ELR (cell line): ENCODE measurements at places on chromosomes 4 and X.

- no peak for DNase-seq
Measured at GRCh38 chrX:12648995-12649394, 142.2 kb upstream of the PRPS2 start.

GRCh38 chr4:5693871-5694270, 14.5 kb downstream of the EVC2 start:
- DNase-seq = no peak

DNA sequence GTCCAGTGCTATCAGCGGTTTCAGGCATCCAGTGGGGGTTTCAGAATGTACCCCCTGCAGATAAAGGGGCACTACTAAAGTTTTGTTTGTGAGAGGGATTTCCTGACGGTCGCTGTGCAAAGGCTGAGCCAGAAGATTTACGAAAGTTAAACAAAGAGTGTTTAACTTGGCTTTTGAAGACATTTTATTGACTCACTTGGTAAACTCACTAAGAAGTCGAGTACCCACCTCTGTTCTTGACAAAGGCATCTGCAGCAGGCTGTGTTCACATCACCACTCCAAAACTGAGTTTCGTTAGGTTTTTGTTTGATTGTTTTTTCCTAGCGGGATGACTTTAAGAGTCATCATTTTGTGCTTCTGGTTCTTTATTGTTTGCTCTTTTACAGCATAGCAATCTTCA, 143.9 kb upstream of the TBL1X start:
- no peak for DNase-seq

DNA sequence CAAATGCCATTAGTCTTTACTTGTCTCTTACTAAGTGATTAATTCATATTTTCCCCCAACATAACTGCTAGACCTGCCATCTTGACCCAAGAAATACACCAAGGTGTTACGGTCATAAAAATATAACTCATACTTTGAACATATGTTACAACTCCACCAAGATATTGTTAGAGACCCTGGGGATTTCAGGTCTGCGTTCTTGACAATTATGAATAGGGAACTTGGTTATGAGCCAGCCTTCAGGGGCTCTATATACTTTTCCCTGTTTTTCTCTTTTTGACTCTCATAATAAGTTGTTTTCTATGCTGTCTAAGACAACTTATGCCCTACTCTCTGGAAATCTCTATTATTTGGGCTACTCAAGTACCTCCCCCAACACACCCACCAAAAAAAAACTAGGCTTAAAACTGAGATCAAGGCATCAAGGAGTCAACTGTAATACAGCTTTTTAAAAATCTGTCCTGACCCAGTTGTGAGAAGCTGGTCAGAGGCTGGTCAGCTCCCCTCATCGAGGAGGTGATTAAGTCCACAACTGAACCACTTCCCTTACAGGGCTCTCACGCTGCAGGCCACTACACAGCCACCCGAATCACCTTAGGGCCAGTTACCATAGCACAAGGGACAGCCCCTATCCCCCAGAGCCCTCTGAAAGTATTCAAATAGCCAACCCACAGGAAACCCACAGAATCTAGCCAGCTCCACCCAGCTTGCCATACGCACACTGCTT, 10.5 kb upstream of the TLR3 start:
- DNase-seq = no peak

GRCh38 chr4:113645771-113646441, 115.6 kb downstream of the CAMK2D start:
- DNase-seq = peak; percentile 56

GRCh38 chrX:9390693-9391368, 74.0 kb upstream of the TBL1X start:
- no peak for DNase-seq

- DNase-seq = no peak
Measured at GRCh38 chrX:19840899-19841648, 46.3 kb downstream of the SH3KBP1 start.

GRCh38 chrX:132017431-132018185, 5.5 kb upstream of the STK26 start:
- no peak for DNase-seq

DNA sequence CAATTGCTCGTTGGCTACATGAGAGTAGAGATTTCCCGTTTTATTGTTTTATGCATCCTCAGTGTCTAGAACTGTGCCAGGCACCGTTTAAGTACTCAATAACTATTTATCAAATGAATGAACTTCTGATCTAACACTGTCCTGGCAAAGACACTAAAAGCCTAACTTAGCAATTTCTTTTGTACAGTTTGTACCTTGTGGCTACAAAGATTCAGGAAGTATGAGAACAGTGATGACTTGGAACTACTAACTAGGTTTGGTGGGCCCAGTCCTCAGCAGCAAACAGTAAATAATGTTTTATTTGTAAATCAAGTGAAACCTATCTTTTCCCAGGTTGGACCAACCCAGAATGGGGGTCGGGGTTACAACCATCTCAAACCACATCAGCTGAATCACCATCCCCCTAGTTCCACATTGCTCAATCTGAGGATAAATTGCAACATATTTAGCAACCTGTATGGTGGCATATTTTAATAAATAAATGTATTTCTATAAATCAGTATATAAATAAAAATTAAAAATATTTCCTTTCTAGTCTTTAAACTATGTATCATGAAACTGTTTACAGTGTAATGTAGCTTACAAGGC, 12.3 kb upstream of the SCRG1 start:
- no peak for DNase-seq

GRCh38 chrX:39497702-39498265, 600.0 kb downstream of the BCOR start:
- no peak for DNase-seq

GRCh38 chr4:130760246-130760645, 1664.3 kb downstream of the C4orf33 start:
- DNase-seq = no peak

GRCh38 chrX:70176938-70177533, at the start of gene DGAT2L6:
Gene DGAT2L6 (plus strand): TSS chrX:70177483. CDS start chrX:70177583, 100 bp downstream.
- no peak for DNase-seq

DNA sequence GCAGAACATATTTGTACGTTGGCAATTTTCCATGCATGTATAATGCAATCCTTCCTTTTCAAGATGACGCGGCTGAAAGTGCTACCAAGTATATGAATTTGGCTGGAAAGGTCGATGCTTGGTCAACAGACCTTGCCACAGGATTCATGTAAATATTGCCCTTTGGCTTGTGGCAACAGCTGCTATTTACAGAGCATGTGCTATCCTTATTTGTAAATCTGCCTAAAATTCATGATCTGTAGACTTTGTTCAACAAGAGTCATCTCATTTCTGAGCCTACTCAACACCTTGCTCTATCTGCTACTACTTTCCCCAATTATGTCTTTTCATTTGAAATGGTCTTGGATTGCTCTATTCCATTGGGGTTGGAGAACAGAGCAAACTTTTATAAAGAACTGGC, 1.9 kb upstream of the SMARCA1 start:
- peak; percentile 4 for DNase-seq

DNA sequence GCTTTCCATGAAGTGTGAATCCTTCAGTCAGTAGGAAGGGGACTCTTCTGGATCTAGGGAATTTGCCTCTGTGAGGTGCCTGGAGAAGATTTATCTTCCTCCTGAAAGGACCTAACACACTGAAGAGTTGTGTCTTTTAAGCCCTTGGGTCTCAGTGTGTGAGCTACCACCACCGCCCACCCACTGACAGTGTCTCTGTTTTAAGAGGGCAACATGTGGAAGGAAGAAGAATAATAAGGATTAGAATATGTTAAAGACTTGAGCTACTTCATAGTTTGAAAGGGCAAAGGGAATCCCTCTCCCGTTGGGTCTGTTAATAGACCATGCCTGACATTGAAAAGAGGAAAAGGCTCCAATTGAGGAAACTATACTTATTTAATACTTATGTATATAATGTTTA, 64.3 kb upstream of the TLR2 start:
- no peak for DNase-seq

GRCh38 chrX:76202471-76202870, 29.6 kb downstream of the PBDC1 start:
- no peak for DNase-seq

DNA sequence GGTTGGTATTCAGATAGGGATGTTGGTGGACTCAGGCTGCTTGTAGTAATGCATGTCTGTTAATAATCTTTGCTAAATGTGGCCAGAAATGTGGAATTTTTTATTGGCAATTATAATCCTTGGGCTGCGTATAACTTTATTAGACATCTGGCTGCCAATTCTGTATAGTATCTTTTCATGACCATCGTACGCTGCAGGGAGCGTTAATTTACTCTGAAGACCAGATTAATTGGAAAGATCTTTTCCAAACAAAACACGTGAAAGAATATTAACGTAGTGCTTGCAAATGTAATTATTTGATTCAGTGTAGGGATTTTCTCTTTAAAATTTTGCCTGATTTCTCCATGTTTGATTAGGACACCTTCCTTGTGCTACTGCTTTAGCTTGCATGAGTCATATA, 38.8 kb upstream of the FTHL17 start:
- no peak for DNase-seq

GRCh38 chr4:40991908-40992307, 222.4 kb downstream of the APBB2 start:
- DNase-seq = no peak

DNA sequence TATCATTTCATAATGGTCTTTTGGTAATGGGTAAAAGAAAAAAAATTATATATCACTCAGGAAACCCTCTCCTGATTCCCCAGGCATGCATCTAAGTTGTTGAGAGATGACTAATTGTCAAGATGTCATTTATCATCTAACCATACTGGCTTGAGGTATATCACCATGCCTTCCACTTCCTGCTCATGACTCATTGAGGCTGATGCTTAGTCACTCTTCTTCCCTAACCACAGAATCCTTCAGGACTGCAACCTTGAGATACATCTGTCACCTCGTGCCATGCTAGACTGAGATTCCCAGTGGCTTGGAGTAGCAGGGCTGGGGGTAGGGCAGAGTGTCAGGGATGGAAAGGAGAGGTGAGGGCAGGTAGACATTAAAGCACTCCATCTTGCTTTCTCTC, 782.5 kb upstream of the INTU start:
- peak; percentile 98 for DNase-seq

GRCh38 chrX:118536687-118537461, 41.3 kb downstream of the DOCK11 start:
- peak; percentile 40 for DNase-seq

DNA sequence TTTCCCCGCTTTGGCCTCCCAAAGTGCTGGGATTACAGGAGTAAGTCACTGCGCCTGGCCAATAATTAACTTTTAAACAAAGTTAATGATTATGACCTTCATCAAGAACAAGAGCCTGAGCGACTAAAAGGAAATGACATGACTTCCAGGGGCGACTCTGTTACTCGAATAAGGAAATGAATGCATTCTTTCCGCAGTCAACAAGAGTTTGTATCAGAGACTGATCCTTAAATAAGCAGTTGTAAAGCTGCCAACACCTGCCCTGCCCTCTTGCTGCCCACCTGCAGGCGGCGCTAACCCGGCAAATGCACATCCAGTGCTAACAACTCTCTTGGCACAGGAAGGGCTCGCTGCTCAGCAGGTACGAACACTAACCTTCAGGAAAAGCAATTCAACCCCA, 27.3 kb downstream of the WDR1 start:
- DNase-seq = no peak

- DNase-seq = peak; percentile 68
Measured at GRCh38 chrX:101430457-101431078, 22.5 kb downstream of the HNRNPH2 start.

DNA sequence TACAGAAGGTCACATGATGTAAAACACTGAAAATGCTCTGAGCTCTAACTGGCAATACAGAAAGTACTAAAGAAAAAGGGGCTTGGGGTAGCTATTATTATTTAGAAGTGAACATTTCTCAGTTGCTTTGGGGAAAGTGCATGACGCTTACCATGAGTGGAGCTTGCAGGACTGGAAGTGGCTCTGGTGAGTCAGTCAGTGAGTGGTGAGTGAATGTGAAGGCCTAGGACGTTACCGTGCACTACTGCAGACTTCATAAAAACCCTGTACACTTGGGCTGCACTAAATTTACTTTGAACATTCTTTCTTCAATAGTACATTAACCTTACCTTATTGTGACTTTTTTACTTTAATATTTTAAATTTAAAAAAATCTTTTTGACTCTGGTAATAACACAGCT, 89.3 kb upstream of the ENPP6 start:
- peak; percentile 76 for DNase-seq

- DNase-seq = no peak
Measured at GRCh38 chr4:2251795-2252529, 9.9 kb downstream of the MXD4 start.

DNA sequence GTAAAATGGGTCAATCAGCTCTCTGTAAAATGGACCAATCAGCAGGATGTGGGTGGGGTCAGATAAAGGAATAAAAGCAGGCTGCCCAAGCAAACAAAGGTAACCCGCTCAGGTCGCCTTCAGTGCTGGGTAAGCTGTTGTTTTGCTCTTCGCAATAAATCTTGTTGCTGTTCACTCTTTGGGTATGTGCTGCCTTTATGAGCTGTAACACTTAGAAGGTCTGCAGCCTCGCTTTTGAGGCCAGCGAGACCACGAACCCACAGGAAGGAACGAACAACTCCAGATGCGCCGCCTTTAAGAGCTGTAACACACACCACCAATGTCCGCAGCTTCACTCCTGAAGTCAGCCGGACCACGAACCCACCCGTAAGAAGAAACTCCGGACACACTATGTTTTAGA, 11.5 kb upstream of the CAMK2D start:
- no peak for DNase-seq

DNA sequence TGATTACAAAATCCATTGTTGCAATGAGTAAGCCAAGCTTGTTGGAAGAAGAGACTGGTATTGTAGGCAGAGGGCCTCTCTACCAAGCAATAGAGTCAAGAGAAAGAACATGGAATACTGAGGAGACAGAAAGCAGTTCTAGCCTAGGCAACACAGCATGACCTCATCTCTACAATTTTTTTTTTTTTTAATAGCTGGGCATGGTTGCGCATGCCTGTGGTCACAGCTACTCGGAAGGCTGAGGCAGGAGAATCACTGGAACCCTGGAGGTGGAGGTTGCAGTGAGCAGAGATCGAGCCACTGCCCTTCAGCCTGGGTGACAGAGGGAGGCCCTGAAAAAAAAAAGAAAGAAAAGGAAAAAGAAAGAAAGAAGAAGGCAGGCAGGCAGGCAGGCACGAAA, 11.7 kb upstream of the ZBTB33 start:
- no peak for DNase-seq

DNA sequence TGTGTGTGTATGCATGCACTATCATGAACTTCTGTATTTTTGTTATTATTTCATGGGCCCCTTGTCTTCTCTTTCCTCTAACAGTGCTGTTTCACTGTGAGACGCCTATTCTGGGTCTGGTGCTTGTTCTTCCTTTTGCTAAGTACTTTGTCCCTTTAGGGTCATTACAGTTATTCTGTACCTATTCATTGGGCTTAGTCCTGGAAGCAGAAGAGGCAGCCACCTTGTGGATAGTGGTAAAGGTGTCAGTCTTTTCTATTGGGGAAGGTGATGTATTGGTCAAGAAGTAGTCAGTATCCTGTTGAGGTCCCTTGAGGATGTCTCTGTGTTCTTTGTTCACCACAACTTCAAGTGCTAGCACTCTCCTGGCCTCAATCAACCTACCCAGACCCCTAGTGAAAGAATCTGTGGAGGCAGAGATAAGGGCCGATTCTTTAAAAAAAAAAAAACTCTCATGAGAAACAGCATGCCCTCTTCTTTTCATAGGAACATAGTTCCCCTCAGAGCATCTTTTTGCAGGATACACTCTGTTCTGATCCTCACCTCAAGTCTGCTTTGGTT, 593.8 kb downstream of the SPRY1 start:
- no peak for DNase-seq

- DNase-seq = peak; percentile 46
Measured at GRCh38 chr4:85486425-85487086, 11.6 kb downstream of the ARHGAP24 start.

GRCh38 chr4:17597517-17597916, 16.9 kb upstream of the MED28 start:
- DNase-seq = peak; percentile 37

GRCh38 chr4:150150629-150151062, 72.4 kb downstream of the DCLK2 start:
- DNase-seq = no peak
